ENCODE measurements at places on chromosomes 1 and 21.

- DNase-seq = no peak
Observed at GRCh38 chr1:52867087-52867863, 24.7 kb downstream of the ZYG11A start.

DNA sequence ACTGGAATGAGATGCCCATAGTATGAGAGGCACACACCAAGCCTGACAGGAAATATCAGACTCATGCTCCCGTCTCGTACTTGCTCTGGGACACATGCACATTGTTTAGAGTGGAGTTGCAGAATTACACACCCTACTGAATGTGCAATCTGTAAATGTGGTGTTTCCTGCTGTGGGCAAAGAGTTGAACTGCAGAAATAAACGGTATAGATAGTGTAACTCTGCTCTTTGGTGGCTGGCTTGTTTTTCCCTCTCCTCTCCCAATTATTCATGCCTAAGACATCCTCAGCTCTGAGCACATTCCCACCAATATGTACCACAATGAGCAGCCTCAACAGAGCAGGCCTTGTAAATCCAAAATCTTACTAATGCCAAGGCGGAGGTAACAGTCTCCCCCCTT is 90.1 kb upstream of the DIRAS3 start:
- DNase-seq = no peak

GRCh38 chr21:41220208-41220733 is 52.3 kb downstream of the BACE2 start:
- DNase-seq = no peak

DNA sequence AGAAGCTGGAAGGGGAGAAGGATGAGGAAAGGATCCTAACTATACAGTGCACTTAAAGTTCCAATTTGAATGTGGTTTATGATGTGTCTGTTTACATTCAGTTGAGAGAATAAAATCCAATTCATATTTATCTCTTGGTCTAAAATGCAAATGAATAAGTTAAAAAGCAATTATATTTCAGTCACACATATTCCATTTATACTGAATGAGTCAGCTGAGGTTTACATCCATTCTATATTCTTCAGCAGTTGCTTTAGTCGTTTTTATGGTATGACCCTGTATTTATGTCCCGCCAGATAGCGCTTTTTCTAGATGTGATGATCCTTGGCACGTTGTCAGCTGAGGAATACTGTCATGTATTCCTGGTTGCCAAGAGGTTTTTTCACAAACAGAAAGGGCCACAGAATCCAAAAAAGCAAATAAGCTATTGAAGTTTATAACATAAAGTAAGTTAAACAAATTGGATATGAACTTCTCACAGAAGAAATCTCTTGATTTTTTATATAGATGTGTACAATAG is 866.2 kb downstream of the NCAM2 start:
- no peak for DNase-seq

DNA sequence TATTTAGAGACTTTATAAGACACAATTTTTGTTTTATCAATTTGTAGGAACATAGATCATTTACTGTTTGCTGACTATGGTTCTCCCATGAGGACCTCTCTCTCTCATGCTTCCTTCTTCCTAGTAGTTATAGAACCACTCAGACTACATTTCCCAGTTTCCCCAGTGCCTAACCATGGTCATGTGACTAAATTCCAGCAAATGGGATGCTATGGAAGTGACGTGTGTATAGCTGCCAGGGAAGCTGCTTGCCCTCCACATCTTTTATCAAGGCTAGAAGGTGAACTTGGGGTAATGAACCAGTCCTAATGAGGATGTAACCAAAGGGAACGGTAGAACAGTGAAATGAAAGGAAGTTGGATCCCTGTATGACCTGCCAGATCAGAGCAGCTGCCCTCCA is 184.0 kb downstream of the MIS18A start:
- no peak for DNase-seq

- no peak for DNase-seq
Observed at GRCh38 chr1:94055459-94056122, 65.4 kb downstream of the ABCA4 start.

DNA sequence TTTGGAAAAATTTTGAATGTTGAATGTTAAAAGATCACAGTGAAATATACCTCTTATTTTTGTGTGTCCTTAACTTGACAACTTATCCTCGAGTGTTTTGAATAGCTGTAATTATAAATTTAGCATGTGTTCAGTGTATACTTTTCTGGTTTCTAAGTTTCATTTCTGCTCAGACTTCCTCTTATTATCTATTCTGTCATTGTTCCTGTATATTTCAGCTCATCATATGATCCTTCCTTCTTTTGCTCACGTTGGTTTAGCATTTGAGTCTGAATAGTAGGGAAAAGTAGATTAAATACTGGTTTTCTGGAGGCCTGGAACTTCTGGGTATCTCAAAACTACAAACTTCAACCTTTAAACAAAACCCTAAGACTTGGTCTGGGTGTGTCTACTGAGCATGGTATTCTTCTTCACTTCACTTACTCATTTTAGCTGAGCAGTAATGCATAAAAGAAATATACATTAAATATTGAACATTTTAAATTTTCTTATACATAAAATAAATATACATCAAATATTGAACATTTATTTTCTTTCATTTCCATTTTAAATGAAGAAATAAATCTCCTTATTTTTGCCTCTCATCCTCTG is 3.3 kb upstream of the ATP6V1G3 start:
- no peak for DNase-seq

GRCh38 chr21:16194095-16194787 is 464.5 kb downstream of the USP25 start:
- DNase-seq = no peak

DNA sequence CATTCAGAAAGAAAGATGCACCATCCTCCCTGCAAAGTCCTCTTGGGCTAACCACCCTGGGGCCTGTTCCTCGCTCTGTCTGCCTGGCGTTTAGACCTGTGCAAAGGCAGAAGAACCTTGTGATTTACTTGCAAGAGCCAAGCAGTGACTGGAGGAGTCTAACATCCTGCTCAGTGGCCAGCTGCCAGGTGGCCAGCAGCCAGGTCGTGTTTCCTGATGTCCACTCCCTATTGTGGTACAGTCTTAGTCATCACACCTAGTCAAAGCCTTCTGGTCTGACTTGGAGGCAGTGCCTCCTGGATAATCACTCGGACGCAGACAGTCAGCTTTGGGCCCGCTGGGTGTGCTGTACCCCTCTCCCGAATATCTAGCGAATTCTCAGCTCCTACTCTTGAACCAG is 118.1 kb downstream of the PGBD5 start:
- DNase-seq = no peak

GRCh38 chr1:214518361-214518760 is 33.0 kb downstream of the PTPN14 start:
- DNase-seq = no peak

DNA sequence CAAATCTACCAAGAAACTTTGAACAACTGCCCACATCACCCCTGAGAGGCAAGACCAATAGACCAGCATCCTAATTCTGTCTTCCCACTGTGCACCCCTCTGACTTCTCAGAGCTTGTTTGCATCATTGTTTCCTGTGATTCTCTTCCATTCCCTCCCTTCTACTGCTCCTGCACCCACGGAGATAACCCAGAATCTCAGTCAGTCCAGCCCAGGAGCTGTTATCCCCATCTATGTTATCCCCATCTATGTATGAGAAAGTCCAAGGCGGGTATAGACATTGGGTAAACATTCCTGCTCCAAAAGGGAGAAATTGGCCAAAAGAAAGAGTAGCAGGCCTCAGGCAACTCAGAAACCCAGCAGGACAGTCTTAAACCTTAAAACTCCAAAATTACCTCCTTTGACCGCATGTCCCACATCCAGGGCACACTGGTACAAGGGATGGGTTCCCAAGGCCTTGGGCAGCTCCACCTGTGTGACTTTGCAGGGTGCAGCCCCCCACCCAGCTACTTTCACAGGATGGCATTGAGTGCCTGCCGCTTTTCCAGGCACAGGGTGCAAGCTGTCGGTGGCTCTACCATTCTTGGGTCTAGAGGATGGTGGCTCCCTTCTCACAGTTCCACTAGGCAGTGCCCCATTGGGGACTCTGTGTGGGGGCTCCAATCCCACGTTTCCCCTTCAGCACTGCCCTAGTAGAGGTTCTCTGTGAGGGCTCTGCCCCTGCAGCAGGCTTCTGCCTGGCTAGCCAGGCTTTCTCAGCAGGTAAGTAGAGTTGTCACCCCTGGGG is 414.8 kb downstream of the NPHP4 start:
- DNase-seq = no peak

- no peak for DNase-seq
Observed at GRCh38 chr1:184214128-184214527, 162.6 kb downstream of the TSEN15 start.

DNA sequence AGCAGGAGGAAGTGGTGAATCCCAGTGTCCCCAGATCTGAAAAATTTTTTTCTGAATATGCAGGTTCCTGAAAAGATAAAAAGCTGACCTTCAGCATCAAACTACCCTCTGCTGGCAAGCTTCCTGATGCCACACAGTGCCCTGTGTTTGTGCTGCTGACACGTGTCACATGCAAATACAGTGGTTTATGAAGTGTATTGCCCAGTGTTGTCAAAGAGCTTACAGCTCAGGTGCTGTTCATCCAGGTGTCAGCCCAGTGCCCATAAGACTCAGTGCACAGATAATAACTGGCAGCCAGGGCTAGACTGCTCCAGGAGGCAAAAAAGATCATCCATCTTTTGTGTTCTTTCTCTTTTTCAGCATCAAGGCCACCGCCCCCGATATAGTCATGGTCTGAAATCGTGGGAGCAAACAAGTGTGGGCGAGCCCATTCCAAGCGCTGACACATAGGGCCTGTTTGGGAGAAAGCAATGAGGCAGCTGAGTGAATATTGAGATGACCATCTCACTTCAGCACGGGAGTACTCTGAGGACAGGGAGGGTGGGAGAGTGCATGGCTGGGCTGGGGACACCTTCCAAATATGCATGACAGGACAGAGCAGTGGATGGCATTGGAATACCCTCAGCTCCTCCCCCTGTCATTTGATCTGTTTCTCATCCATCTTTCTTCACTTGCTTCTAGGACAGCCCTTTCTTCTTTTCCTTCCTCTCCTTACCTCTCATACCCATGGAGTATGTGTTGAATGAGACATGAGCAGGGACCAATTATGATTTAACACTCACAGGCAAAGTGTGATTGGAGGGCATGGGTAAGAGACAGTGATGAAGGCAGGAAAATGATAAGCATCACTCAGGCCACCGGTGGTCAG is 6.4 kb upstream of the KCNK1 start:
- DNase-seq = no peak

- no peak for DNase-seq
Observed at GRCh38 chr1:79745929-79746328, 739.4 kb upstream of the ADGRL4 start.

DNA sequence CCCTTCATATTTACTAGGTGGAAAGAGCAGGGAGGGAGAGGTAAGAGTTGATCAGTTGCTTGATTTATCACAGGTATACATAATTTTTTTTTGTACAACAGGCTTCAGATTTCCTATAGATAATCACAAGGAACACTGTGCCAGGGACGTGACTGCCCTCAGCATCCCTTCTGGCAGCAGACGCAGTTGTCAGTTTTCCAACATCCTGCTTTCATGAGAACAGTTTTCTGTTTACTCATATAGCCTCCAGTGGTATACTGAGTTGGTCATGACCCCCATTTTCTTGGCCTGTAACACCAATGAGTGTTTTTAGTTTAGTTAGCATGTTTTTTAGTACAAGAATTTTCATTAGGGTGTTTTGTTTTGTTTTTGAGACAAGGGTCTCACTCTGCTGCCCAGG is 37.9 kb upstream of the PTPRF start:
- DNase-seq = no peak

DNA sequence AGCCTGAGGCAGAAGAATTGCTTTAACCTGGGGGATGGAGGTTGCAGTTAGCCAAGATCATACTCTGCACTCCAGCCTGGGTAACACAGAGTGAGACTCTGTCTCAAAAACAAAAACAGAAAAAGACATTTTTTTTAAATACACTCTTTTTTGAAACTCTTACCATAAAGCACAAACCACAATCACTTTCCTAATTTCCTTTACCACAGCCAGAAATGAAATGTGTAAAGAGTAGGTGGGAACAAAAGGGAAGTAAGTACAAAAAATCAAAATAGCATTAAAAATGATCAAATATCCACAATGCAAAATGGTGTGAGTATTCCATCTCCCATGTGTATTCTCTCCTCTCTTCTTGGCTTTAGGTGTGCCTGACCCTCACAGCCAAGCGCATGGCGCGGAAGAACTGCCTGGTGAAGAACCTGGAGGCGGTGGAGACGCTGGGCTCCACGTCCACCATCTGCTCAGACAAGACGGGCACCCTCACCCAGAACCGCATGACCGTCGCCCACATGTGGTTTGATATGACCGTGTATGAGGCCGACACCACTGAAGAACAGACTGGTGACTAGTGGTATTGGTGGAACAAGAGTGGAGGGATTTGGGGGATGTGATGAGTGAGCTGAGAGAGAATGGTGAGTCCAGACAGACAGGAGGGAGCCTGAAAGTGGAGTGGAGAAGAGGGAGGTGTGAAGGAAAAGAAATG is 14.9 kb downstream of the ATP1A4 start:
- DNase-seq = no peak

- DNase-seq = no peak
Observed at GRCh38 chr1:238027366-238027765, 136.6 kb upstream of the ZP4 start.

DNA sequence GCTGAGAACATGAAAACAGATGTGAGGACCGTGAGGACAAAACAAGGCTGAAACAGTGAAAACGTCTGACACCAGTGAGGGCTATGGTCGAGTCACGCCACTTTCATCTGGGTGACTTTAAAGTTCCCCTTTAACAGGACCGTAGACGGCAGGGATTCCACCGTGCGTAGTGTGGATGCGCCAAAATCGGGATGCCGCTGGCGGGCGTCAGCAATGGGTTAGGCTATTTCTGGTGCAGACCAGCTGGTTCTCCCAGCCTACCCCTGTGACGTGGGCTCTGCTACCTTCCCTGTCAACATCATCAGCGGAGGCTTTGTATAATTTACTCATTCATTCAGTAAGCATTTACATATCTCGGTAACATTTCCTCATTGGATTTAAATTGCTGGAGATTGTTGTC is 246.6 kb upstream of the AJAP1 start:
- DNase-seq = no peak

GRCh38 chr1:203093754-203094410 is 8.1 kb upstream of the MYOG start:
- no peak for DNase-seq

DNA sequence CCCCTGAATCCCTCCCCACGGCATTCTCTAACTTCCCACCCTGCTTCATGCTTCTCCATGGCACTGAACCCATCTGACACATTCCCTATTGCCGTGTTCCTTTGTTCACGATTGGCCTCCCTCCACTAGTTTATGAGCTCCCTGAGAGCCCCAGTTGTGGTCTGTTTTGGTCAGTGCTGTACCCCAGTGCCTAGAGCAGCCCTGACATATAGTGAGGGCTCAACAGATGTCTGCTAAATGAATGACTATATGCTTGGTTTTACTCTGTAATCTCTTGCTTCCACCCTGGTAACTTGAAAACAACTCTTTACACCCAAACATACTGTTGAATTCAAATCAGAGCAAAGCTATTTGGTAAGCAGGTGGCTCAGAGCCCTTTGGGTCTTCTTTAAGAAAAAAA is 171.1 kb upstream of the EDN2 start:
- no peak for DNase-seq

DNA sequence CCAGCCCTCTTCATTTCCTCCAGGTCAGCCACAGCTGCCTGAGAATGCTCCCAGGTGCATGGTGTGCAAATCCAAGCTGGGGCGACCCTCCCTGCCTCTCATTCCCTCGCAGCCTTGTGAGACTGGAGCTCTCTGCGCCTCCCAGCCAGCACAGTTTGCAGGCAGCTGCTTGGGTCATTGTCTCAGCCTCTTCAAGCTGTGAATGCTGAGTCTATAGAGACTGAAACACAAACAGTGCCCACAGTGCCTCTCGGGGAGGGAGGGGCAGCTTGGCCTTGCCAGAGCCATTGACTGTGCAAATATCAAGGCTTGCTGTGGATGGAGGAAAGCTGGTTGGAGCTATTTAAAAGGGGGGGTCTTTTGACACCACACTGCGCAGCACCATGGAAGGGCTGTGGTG is 10.6 kb downstream of the PLXNA2 start:
- DNase-seq = no peak
